ENCODE measurements at places on chromosomes 1 and 21. TPM values are rescaled to one million over a fixed set of nuclear protein-coding genes. Genes with fewer than 3 reads are reported as not detected.

ITGB2 gene
- total RNA-seq: 15.2 TPM

- peaks cover 49% of the 10 kb centered on the region for H3K36me3 ChIP-seq
- no peaks in the 10 kb centered on the region for H3K27me3 ChIP-seq
- no peak overlapping the region for H3K4me3 ChIP-seq
- no peak overlapping the region for H3K27ac ChIP-seq
- no peak for DNase-seq
Observed at GRCh38 chr21:36047139-36047538, 13.2 kb downstream of the SETD4 start.

GRCh38 chr1:212481438-212481767, 48.7 kb downstream of the NENF start:
- peaks cover 38% of the 10 kb centered on the region for H3K4me1 ChIP-seq
- peaks cover 29% of the 10 kb centered on the region for H3K27me3 ChIP-seq
- H3K27ac ChIP-seq: no peak overlapping the region
- H3K36me3 ChIP-seq: no peaks in the 10 kb centered on the region

DNA sequence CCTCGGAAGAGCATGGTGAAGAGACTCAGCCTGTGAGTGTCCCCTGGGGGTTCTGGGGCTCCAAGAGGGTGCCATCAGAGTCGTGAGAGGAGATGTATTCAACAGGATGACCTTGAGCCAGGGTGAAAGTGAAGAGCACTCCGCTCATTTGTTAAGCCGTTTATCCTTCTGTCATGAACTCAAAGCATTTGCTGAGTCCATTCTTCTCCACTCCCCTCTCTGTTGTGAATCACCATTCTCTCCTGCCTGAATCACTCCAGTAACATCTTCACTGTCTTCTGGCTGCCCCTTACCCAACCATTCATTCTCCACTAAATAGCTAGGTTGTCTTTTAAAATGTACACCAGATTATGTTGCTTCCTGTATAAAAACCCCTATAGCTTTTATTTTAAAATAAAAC, 102.2 kb downstream of the RGL1 start:
- H3K27ac ChIP-seq: no peak overlapping the region
- peaks cover 2% of the 10 kb centered on the region for H3K36me3 ChIP-seq
- no peak overlapping the region for H3K4me3 ChIP-seq

GRCh38 chr1:228841632-228842031, 106.4 kb downstream of the RHOU start:
- H3K27me3 ChIP-seq: no peaks in the 10 kb centered on the region
- H3K36me3 ChIP-seq: no peaks in the 10 kb centered on the region
- no peak overlapping the region for H3K27ac ChIP-seq

GRCh38 chr21:31103571-31104265, 65.4 kb upstream of the KRTAP19-8 start:
- no peaks in the 10 kb centered on the region for H3K4me1 ChIP-seq
- no peaks in the 10 kb centered on the region for H3K36me3 ChIP-seq
- peaks cover 2% of the 10 kb centered on the region for H3K27me3 ChIP-seq
- DNase-seq: no peak

- H3K27ac ChIP-seq: no peak overlapping the region
- no peak overlapping the region for H3K4me3 ChIP-seq
- H3K27me3 ChIP-seq: peaks cover 25% of the 10 kb centered on the region
- peaks cover 5% of the 10 kb centered on the region for H3K4me1 ChIP-seq
- no peaks in the 10 kb centered on the region for H3K36me3 ChIP-seq
Observed at GRCh38 chr1:10641976-10642375, 154.5 kb downstream of the CASZ1 start.

GRCh38 chr1:10824821-10825540, 28.5 kb upstream of the CASZ1 start:
- H3K4me3 ChIP-seq: no peak overlapping the region
- peaks cover 9% of the 10 kb centered on the region for H3K4me1 ChIP-seq
- H3K27ac ChIP-seq: no peak overlapping the region
- H3K36me3 ChIP-seq: no peaks in the 10 kb centered on the region
- peaks cover 45% of the 10 kb centered on the region for H3K27me3 ChIP-seq
- DNase-seq: peak; percentile 98

DNA sequence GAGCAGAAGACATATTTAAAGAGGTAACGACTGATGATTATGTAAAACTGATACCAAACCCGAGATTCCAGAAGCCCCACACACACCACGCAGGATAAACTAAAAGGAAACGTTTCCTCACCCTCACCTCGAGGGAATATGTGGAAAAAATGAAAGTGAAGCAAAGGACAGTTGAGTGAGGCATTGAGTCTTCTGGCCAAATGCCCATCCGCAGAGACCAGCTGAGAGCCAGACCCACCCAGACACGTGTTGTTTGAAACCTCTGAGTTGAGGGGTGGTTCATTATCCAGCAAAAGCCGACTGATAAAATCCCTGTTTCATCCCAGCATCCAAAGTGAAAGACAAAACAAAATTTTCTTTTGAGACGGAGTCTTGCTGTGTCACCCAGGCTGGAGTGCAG, 29.6 kb upstream of the PCBP3 start:
- peaks cover 30% of the 10 kb centered on the region for H3K27me3 ChIP-seq
- no peak overlapping the region for H3K4me3 ChIP-seq
- peaks cover 4% of the 10 kb centered on the region for H3K4me1 ChIP-seq
- DNase-seq: peak; percentile 13
- H3K27ac ChIP-seq: no peak overlapping the region
- no peaks in the 10 kb centered on the region for H3K36me3 ChIP-seq

DNA sequence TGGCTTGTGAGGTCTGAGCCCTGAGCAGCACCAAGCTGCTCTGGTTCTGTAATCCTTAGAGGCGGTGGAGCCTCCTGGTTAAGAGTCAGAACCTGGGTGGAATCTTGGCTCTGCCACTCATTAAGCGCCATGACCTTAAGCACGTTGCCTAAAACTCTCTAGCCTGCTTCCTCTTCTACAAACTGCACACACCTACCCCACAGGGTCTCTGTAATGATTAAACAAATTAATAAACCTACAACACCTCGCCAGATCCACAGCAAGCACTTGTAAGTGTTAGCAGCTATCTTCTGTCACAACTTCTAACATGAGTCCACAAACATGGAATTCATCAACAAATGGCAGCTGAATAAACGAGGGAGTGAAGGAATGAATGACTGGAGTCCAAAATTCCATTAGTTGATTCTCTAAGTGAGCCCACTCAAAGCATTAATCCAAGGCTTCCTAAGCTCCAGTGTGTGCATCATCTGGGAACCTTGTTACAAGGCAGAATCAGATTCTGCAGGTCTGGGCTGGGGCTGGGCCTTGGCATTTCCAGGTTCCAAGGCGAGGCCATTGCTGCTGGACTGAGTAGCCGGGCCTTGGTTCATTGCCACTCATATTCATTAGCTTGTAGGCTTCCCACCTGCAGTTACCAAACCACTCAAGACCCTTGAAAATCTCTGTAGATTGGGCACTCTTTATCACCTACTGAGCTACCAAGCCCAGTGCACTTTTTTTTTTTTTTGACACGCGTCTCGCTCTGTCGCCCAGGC, 168.6 kb downstream of the HIVEP3 start:
- H3K27me3 ChIP-seq: no peaks in the 10 kb centered on the region
- no peak overlapping the region for H3K4me3 ChIP-seq
- no peaks in the 10 kb centered on the region for H3K36me3 ChIP-seq
- DNase-seq: no peak
- peaks cover 23% of the 10 kb centered on the region for H3K4me1 ChIP-seq

MYOG gene
- not detected for total RNA-seq

Data from osteoblast (primary cell).